ENCODE measurements at places on chromosomes 6 and 20.

DNA sequence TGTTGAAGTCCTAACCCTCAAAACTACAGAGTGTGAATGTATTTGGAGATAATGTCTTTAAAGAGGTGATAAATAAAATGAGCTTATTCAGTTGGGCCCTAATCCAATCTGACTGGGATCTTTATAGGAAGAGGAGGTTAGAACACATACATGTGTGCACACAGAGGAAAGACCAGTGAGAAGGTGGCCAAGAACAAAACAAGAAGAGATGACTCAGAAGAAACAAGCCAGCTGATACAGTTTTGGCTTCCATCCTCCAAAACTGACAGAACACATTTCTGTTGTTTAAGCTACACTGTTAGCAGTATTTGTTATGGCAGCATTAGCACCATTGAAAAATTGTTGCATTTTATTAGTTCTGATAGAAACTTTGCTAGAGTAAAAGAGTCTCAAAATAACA is 609.3 kb upstream of the IMPG1 start:
- DNase-seq = no peak

GRCh38 chr20:61829526-61829925 is 236.2 kb downstream of the TAF4 start:
- DNase-seq = no peak

GRCh38 chr6:135116571-135116970 is 61.9 kb upstream of the HBS1L start:
- no peak for DNase-seq

GRCh38 chr20:48422242-48422960 is 405.4 kb downstream of the PREX1 start:
- DNase-seq = no peak

- DNase-seq = no peak
Measured at GRCh38 chr6:67016921-67017460, 1310.0 kb upstream of the EYS start.

DNA sequence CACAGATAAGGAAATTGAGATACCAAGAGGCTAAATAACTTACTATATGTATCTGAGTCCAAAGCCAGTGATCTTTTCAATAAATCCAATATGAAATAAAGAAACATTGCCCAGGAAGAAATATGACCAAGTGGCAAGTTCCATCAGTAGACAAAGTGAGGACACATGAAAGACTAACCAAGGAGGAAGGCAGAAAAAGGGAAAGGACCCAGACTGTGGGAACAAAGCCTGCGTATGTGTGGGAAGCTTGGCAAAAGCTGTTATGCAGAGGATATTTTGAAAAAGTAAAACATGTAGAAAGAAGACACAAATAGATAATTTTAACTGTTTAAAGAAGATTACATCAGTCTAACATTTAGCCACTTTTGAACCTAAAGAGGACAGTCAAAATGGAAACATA is 264.4 kb upstream of the PRDM1 start:
- DNase-seq = no peak

DNA sequence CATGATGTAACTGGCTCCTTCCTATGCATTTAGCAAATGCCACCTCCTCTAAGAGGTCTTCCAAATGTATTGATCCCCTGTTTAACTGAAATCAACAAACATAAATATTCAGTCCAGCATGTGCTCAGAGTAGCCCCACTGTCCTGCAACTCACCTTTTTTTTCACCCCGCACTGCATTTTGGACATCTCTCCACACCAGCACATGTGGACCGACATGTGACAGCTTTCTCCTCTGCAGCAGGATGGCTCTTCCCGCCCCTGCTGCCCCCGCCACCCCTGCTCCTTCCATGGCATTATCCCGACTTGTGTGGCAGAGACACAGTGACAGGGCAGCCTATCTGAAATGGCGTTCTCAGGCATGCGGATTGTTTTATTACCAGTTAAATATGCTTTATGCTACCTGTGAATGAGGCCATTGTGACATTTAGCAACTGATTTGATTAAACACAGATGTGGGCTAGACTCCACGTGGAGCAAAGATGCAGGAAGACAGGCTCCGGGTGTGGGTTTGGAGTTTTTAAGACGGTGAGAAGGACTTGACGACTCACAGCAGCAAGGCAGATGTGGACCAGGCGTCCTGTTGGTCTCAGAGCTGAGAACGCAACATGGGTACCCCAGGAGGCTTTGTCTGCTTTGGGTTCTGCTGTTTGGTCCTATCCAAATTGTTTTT is 161.2 kb downstream of the EYA2 start:
- no peak for DNase-seq

DNA sequence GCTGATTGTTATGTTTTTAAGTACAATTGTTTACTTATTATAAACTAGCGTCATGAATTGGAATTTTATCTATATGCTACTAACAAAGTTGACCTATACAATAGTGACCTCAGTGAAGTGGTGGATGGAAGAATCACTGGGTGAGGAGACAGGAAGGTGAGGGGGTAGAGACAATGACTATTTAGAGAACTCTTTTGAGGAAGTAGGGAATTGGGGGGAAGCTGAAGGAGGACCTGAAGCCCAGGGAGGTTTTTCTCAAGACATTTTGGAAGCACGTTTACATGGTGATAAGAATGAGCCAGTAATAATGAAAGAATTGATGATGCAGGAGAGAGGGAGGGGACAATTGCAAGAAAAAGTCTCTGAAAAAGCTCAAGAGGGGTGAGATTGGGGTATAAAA is 96.4 kb downstream of the RPS12 start:
- DNase-seq = no peak

- no peak for DNase-seq
Measured at GRCh38 chr20:1272368-1273100, 6.4 kb downstream of the SNPH start.

DNA sequence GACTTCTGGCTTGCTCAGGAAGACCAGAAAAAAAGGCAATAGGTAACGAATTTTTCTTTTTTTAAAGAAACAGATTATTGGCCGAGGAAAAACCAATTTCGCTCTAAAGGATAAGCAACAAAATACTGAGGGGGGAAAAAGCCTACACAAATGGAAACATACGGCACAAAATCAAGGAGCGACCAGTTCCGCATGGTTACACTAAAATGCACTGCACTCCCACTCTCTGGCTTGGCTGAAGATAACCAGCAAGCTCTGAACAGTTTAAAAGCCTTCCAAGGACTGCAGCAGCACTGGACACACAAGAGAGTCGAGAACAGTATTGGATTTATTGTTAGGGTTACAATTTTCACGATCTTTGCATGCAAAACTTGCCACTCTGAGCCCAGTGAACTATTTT is 881 bp upstream of the MAP7 start:
- DNase-seq = no peak

DNA sequence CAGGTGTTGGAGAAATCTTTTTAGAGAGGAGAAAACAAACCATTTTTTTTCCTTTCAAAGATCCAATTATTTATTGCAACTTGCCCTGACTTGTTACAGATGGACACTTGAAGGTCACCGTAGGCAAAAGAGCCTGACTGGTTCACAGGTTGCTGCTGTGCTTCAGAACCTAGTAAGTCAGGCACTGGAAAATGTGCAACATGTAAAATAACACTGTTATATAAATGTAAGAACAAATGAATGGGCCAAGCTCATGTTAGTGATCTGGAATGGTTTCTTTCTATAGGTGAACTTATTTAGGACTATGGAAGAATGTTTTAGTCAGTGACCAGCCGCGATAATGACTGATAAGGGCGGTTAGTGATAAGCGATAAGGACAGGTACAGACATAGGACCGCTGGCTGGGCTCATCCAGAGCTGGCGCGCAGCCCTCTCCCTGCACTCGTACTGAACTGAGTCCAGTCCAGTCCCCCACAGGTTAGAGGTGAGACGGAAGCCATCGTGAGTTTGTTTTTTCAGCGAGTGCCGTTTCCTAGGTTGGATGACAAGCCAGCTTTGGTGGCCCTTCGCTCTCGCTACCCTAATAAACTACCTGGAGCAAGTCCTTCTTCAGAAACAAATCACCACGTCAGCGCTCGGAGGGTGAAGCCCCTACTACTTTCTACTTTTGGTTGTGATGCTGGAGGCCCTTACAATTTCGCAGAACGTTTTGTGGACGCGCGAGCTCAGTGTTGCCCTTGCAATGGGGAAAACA is 94.4 kb upstream of the PRDM1 start:
- DNase-seq = peak; percentile 14

- no peak for DNase-seq
Measured at GRCh38 chr6:124753562-124754105, 208.6 kb upstream of the RNF217 start.

All from stimulated activated CD4-positive, alpha-beta T cell treated with anti-CD3 and anti-CD28 coated beads, Interleukin-1b, Interleukin-23, amount 100 ng/mL, for 1 hour (primary cell).